ENCODE measurements at places on chromosomes 11 and 22.

DNA sequence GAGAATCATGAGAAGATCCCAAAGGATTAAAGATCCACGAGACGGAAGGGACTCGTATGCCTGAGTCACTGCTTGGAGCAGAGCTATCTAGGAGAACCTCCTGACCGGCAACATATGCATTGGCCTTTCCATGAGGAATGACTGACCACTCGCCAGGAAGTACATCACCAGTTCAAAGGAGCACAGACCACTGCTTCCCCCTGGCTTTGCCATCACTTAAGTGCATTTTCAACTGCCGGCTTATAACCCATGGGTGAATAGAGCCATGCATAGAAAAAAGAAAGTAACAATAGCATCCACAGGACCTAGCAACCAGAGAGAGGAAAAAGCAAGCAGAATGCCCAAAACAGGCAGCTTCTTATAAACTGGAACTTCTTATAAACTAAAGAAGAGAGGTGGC lies 98.3 kb upstream of the ZC3H12C start:
- no peak for DNase-seq

DNA sequence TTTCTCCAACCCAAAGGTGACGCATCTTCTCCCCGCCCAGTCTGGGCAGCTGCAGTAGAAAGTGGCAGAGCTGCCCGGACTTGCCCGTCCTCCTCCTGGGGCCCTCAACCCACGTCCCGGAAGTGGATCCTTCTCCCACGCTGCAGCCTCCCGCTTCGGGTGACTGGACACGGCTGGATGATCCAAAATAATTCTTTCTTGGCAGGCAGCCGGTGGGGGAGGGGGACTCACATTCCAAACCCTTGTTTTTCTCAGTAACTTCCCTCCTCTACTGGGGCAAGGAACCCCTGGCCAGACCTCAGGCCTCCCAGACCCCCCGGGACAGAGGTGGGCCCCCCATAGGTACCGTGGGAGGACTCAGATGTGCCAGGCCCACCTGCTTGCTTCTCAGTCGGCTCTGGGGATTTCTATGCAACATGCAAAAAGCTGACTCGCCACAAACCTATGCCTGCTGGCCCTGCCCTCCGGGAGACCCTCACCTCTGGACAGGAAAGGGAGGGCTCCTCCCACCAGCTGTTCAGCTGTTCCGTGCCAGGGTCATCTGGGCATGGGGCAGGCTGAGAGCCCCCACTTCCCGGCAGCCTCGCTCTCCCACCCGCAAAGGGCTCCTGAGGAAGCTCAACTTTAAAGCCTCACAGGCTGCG lies 1.4 kb downstream of the PLXNB2 start:
- no peak for DNase-seq

GRCh38 chr11:129370715-129371114 lies 4.9 kb upstream of the BARX2 start:
- no peak for DNase-seq

DNA sequence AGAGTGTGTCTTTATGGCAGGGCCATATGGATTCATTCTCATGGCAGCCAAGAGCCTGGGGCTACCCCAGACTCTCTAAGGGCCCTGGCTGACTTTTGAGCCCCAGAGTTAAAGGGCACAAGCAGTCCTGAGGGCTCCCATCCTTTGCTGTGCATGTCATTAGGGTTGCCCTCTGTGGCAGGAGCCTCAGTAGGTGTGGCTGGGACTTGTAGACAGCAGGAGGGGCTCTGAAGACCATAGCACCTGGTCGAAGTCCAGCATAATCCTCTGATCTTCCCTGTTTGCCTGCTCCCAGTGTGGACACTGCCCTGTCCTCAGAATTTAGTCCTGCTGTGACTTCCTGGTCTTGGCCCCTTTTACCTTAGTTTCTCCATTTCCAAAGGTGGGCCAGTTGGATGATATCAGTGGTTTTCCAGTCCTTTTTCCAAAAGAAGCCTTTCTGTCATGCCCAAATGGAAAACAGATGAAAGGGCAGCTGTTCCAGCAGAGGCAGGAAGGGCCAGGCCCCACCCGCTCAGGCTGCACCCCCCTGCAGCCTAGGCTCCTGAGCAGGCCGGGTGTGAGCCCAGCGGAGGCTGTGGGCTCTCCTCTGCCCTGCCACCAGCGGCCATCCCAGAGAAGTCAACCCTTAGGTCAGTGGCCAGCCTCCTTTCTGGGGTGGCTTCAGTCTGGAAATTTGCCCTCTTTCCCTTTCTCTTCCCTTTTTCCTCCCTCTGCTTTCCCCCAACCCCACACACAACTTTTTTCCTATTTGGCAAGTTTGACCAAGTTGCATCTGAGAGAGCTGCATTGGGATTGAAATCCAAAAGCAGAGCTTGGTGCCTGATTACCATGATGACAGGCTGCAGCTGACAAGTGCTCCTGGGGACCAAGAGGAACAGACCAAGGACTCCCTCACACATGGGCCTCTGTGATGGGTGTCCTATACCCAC lies 32.8 kb upstream of the SUSD2 start:
- DNase-seq = no peak

- DNase-seq = no peak
These were observed 11.3 kb downstream of the VPS37C start for GRCh38 chr11:61149624-61150615.

GRCh38 chr11:126920833-126921232 lies 79.7 kb downstream of the KIRREL3 start:
- no peak for DNase-seq

DNA sequence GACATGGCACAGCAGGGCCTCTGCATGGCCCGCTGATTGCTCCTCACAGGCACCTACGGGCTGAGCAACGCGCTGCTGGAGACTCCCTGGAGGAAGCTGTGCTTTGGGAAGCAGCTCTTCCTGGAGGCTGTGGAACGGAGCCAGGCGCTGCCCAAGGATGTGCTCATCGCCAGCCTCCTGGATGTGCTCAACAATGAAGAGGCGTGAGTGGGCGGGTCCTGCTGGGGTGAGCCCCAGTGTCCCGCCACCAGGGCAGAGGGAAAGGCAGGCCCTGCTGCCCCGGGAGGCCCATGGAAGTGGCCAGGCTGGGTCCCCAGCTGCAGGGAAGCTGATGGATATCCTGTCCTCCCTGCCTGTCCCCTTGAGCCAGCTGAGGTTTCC lies 18.6 kb upstream of the DGCR8 start:
- no peak for DNase-seq

DNA sequence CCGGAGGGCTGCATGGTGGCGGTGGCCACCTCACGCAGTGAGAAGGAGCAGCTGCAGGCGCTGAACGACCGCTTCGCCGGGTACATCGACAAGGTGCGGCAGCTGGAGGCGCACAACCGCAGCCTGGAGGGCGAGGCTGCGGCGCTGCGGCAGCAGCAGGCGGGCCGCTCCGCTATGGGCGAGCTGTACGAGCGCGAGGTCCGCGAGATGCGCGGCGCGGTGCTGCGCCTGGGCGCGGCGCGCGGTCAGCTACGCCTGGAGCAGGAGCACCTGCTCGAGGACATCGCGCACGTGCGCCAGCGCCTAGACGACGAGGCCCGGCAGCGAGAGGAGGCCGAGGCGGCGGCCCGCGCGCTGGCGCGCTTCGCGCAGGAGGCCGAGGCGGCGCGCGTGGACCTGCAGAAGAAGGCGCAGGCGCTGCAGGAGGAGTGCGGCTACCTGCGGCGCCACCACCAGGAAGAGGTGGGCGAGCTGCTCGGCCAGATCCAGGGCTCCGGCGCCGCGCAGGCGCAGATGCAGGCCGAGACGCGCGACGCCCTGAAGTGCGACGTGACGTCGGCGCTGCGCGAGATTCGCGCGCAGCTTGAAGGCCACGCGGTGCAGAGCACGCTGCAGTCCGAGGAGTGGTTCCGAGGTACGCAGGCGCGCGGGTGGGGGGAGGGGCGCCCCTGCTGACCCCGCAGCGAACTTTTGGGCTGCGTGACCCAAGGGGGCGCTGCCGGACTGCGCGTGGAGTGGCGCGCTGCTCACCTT lies 670 bp downstream of the NEFH start:
- peak; percentile 30 for DNase-seq

GRCh38 chr11:2901854-2902783 lies 16.5 kb upstream of the CDKN1C start:
- peak; percentile 94 for DNase-seq

Data from stimulated activated CD4-positive, alpha-beta T cell treated with anti-CD3 and anti-CD28 coated beads, TNF-alpha, amount 100 ng/mL, for 48 hours (primary cell).